ENCODE measurements at places on chromosomes 3 and 15.
A peak's percentile ranks its signal among the peaks of the same experiment; 100 is the strongest.

GRCh38 chr3:117036259-117036799, 326.8 kb downstream of the TUSC7 start:
- no peak for DNase-seq

DNA sequence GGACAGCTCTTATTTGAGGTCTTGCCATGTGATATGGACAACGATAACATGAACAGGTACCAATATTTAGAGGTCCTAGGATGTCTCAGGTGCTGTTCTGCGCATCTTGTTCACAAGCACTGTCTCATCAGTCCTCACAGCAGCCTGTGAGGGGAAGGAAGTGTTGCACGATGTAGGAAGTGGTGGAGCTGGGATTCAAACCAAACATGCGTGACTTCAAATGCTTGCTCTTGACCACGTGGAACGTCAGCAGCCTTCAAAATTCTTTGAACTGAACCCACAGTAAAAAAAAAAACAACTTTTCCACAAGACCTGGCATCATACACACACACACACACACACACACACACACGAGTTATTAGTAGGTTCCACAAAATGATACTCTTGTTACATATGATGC, 153.4 kb upstream of the SMAD3 start:
- no peak for DNase-seq

- no peak for DNase-seq
These were observed 11.1 kb downstream of the GPR176 start for GRCh38 chr15:39909007-39909406.

- no peak for DNase-seq
These were observed 591.4 kb upstream of the NR2F2 start for GRCh38 chr15:95739131-95739530.

DNA sequence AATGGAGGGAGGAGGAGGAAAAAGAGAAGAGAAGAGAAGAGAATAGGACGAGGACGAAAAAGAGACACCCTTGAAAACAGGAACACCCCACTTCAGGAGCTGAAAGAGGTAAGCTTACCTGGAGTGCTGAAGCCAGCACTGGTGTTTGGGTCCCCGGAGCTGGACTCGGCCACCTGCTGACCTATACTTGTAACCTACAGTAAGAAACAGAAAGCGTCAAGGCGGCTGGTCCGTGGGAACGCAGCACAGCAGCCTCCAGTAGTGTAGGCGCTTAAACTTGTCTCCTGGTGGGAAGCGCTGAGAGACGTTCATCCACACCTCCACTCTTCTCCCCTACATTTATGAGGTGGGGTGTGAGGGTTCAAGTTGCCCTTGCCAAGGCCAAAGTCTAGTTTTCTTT, 141.0 kb downstream of the NSMCE3 start:
- DNase-seq, result no peak

- DNase-seq, result no peak
These were observed 17.9 kb downstream of the ILDR1 start for GRCh38 chr3:122004107-122004506.

GRCh38 chr3:9080163-9080562, 116.9 kb upstream of the RAD18 start:
- no peak for DNase-seq

- no peak for DNase-seq
These were observed 38.6 kb downstream of the CRYBG3 start for GRCh38 chr3:97860364-97860763.

- DNase-seq, result no peak
These were observed 125.0 kb downstream of the PLD1 start for GRCh38 chr3:171685116-171685895.

DNA sequence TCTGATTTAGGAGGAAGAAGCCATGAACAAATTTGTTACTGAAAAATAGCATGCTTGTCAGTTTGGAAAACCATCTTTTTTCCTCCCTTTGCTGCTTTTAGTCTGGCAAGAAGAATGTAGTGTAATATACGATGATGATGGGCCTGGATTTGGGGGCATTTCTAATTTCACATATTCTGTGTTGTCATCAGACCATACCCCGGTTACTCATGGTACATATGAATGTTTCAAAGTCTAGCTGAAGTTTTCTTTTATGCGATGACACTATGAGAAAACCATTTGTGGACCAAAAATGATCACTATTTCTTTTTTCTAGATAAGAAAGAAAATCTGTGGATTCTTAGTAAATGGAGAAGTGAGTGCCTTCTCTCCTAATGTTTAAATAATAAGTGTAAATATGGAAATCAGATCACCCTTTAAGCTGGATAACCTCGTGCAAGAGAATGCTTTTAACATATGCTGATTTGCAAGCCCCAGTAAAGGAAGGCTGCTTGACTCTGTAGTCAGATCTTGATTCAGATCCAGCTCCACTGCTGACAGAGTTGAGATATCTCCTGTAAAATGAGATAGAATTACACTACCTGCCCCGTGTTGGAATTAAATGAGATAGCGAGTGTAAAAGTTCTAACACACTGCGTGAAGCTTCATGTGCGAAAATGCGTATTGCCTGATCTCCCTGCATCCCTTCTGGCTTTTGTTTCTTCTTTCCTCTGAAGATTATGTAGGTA, 3.0 kb downstream of the MEF2A start:
- no peak for DNase-seq

GRCh38 chr3:140288595-140288994, 353.6 kb downstream of the CLSTN2 start:
- no peak for DNase-seq

- DNase-seq, result no peak
These were observed 779.0 kb downstream of the SQOR start for GRCh38 chr15:46413799-46414198.

DNA sequence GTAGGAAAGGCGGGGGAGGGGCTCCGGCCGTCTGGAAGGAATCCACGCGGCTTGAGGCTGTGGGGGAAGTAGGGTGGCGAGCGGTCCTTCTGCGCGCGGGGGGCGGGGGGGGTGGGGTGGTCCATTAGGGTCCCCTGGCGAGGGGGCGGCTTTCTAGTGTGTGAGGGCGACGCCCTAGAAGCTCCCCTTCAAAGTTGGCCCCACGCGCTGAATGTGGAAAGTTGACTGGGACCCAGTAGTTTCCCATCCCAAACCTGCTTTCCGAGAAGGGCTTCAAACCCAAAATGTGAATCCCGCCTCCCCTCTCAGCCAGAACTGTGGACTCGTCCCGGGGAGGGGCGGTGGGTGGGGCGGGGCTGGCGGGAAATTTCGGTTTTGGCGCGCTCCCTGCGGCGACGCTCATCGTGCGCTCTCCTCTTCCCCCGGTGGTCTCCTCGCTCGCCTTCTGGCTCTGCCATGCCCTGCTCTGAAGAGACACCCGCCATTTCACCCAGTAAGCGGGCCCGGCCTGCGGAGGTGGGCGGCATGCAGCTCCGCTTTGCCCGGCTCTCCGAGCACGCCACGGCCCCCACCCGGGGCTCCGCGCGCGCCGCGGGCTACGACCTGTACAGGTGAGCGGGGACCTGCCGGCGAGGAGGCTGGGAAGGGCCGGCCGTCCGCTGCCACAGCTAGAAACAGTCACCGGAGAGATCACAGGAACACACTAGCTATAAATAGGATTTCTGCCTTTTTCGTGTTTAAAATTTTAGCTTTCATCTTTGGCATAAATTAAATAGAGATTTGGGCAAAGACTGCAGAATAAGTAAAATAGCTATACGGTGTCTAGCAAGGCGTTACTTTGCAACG, 790 bp downstream of the DUT start:
- DNase-seq, result peak; percentile 36

DNA sequence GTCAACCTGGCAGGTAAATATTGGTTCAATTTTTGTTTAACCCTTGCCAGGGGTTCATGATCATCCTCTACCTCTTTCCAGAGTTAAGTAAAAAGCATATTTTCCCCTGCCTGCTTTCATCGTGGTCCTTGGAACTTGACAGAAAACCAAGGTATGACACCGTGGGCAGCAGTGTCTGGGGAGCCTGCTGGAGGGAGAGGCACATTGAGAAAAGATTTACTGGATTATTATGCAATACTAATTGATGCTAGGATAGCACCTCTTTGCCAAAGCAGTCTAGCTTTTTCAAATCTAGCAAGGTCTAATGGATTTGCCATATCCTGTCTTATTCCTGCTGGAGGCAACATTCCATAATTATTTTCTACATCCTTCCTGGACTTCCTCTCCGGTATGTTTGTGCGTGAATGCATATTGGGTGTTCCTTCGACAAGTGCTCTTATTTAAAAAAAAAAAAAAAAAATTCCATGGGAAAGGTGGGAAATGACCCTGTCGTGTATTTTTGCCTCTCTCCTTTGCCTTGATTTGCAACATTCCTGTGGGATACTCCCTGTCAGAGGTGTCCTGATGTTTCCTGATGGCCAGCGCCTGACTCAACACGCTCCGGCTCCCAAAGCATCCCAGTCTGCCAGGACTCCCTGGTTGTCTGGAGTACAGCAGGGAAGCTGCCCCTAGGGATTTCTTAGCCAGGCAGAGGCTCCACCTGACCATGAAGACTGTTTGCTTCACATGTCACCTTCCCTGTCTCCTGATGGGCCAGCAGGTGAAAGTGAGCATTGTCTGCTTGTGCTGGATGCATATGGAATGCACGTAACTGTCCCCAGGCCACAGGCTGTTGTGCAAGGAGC, 6.3 kb downstream of the BHLHE40 start:
- no peak for DNase-seq

Measured in DMS79 treated with DMSO at 0.1 percent for 48 hours (cell line).